Globus pallidus (tissue), 1 donor: ENCODE measurements at places on chromosomes 11 and 22.

GRCh38 chr11:11524436-11525061, 97.3 kb downstream of the GALNT18 start:
- no peak for DNase-seq

DNA sequence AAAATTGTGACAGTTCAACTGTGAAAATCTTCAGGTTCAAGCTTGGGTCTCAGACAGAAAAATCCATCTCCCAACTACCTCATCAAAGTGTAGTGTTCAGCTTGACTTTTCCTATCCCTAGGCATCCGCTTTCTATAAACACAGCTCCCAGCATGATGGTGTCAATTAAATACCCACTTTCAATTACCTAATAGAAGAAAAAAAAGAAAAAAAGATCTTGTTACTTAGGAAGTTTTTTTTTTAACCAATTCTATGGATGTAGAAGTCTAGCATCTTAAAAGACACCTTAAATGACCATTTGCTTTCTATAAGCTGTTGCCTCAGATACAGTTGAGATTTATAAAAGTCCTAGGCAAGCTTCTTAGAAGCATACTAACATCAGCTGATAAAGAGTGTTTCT, 244.1 kb upstream of the MTNR1B start:
- no peak for DNase-seq

DNA sequence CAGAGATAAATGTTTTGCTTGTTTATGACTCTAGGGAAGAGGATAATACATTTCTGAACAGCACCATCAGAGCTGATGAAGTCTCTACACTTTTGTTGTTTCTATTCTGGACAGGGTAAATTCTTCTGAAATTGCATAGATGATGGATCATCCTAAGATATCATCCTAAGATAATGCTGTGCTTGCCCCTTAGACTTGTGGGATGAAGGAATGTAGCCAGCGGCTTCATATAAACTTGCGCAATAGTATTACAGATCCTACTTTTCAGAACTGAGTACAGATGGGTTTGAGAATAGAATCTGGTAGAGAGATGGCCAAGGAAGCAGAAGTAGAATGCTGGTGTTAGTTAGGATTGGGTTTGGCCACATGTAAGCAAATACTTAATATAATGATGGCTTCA, 61.0 kb downstream of the NCAM1 start:
- DNase-seq, result no peak

- DNase-seq, result no peak
Measured at GRCh38 chr22:21602579-21602978, 27.2 kb downstream of the YDJC start.
